NAMALWA (cell line): ENCODE measurements at places on chromosomes 16 and 17.
A peak's percentile ranks its signal among the peaks of the same experiment; 100 is the strongest.

DNA sequence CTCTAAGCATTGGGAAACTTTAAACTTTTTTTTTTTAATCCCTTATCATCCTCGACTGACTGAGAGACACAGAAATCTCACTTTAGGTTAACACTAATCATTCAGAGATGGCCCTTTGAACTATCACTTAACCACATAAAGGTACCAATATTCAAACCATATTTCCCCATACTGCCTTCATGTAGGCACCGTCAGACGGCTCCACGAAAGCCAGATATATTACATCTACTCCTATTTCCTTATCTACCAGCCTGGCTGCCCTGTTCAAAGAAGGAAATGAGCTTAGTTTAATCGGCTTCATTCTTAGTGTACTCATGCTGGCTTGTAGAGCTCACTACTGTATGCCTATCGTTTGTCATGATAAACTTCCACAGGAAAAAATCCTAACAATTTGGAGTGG is 270.9 kb downstream of the CEP112 start:
- DNase-seq = no peak

- DNase-seq = no peak
Measured at GRCh38 chr17:44959821-44960531, 8.1 kb downstream of the C1QL1 start.

DNA sequence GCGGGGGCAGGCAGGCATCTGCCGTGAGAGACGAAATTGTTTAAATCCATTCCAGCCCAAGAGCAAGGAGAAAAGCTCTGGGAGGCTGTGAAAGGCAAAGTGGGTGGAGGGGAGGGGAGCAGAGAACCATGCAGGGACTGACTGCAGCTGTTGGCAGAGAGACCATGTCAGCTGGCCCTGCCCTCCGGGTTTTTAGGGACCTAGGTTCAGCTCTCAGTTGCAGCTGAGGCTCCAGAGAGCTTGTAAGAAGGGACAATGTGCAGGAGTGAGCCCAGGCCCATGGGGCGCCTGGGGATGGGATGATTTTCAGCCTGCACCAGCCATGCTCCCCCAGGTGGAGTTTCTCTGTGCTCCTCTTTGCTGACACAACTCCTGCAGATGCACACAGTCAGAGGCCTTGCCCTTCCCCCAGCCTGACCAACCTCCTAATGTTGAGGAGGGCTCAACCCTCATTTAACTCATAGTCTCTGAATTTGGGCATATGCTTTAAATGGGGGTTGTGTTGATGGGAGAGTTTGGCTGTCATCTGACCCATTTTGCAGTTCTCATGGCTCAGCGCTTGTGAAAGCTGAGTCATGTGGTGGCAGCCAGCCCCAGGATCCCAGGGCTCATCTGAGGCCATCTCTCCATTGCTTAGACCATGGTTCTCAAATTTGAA is 70.9 kb downstream of the PLXDC1 start:
- DNase-seq = no peak

GRCh38 chr16:72959301-72959996 is 88.5 kb downstream of the ZFHX3 start:
- DNase-seq = no peak

- DNase-seq = no peak
Measured at GRCh38 chr16:57405097-57405496, 530 bp downstream of the CCL17 start.

- DNase-seq = no peak
Measured at GRCh38 chr17:57670769-57671569, 74.1 kb downstream of the CCDC182 start.

DNA sequence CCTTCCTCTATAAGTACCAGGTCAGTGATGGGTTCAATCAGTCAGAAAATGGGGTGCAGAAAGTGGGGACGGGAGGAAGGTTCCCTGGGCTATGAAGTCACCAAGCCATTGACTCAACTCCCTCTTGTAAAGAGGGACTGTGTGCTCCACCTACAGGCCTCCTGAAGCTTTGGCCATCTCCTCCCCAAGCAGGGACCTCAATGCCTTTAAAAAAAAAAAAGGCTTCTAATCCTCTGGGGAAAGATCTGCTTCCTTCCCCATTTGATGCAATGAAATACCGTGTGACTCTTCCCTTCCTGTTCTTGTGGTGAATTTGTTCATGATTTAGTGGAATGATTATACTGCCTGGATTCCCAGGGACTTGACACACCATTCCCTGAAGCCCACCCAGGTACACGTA is 30.8 kb downstream of the VWA3A start:
- peak; percentile 55 for DNase-seq

GRCh38 chr17:77535892-77536291 is 395.1 kb downstream of the SEC14L1 start:
- DNase-seq = no peak

DNA sequence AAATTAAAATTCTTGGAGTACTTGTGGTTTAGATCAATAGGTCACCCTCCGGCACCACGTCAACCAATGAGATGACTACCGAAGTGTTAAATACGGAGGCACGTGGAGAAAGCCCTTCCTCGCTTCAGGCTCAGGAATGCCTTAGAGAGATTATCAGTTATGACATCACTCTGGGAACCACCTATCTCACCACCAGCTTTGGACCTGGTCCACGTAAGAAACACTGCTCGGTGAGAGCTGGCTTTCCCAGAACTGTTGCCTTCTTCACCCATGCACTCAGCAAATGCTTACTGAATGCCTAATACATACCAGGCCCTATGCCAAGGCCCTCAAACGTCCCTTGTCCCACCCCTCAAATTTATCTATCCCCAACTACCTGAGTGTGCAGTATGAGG is 71.3 kb downstream of the SMG6 start:
- no peak for DNase-seq

- no peak for DNase-seq
Measured at GRCh38 chr17:17814162-17815061, 22.4 kb downstream of the SREBF1 start.

DNA sequence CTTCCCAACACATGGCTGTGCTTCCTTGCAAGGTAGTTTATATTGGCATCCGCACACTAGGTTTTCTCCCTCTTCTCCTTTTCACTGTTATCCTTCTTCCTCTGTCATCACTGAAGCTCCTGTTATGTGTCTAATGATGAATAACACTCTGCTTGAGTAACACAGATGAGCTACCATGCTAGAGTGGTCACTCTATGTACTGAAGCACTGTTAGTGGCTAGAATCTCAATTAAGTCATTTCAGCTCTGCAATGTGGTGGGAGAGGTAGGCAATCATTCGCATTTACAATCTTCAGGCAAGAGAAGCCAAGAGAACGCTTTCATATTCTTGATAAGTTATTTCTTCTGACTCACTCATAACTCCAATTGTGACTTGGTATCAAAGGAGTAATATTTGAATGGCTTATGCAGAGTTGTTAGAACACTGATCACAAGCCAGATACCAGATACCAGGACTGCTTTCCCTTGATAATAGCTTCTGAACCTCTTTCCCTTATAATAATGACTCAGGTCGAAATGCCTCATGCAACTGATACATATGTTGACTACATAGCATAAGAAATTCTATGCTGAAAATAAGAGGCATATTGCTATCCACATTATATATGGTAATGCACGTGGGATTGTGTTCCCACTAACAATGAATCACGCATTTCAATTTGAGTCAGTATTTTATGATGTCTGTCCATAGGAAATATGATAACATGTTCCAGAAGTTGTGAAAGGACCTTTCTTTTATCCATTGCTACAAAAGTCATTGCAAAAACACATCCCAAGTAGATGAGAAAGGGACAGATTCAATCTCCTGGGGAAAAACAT is 158.0 kb upstream of the HS3ST3A1 start:
- DNase-seq = no peak
